Fibroblast of pulmonary artery (primary cell): ENCODE measurements at places on chromosomes 16 and 17.

DNA sequence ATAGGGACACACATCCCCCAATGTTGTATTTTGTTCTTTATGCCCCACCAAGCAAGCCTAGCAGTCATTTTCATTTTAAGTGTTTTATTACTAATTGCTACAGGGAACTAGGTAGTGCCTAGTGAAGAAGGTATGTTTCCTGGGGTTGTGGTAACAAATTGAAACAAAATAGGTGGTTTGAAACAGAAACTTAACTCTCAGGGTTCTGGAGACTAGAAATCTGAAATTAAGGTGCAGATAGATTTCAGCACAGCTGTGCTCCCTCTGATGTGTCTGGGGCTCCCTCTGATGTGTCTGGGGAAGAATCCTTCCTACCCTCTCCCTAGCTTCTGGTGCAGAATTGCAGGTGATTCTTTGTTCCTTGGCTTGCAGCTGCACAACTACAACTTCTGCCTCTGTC lies 390.1 kb downstream of the ZFHX3 start:
- DNase-seq: no peak

DNA sequence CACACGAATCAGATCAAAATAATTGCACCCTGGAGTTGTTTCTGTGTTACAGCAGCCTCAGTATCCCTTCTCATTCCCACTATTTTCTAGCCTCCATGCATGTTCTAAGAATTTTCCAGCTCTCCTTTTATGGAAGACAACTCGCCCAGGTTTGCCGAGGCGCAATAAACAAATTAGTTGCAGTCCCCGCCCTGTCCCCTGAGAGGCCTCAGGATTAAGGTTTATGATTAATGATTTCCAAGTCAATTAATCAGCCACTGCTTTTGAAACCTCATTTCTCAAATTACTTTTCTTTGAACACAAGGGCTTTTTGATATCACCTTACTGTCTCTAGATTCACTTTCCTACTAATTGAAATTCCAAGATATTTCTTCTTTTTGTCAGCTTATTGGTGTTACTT lies 138.3 kb upstream of the HSBP1 start:
- no peak for DNase-seq

DNA sequence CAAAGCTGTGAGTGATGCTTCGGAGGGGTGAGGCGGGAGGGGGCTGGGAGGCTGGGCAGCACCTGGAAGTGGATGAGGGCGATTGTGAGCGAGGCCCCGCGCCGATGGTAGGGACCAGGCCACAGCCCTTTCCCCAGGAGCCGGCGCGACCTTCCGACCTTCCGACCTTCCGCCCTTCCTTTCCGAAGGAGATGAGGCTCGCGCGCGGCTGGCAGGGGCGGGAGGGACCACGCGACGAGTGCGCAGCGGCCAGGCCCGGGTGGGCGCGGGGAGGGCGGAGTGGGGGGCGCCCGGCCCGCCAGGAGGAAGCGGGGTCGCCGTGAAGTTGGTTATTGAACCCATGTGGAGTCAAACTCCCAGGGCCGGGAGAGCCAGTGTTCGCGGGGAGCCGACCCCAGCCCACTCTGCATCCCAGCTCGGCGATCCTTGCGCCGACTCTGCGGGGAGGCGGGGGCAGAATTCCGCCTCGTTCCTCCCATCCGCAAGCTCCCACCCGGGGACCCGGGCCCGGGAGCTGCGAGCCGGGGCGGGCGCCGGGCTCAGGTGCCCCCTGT lies 56.6 kb downstream of the RAP1GAP2 start:
- DNase-seq: no peak

GRCh38 chr16:59198487-59198886 lies 464.4 kb upstream of the GOT2 start:
- DNase-seq: no peak

DNA sequence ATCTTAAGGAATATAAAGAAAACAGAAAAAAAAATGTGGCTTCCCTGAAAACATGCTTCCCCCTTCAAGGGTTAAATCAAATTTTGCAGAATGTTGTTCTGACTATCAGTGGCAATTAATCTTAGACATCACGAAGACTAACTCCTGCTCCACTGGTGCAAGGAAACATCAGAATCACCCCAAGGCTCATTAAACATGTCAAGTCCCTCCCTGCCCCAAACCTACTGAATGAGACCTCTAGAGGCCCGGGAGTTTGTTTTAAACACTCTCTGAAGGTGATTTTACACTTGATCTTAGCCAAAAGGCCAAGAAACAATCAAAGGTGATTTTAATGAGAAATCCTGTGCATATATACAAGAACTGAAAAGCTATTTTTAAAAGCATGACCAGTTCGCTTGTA lies 18.3 kb downstream of the PSME3IP1 start:
- DNase-seq: no peak

DNA sequence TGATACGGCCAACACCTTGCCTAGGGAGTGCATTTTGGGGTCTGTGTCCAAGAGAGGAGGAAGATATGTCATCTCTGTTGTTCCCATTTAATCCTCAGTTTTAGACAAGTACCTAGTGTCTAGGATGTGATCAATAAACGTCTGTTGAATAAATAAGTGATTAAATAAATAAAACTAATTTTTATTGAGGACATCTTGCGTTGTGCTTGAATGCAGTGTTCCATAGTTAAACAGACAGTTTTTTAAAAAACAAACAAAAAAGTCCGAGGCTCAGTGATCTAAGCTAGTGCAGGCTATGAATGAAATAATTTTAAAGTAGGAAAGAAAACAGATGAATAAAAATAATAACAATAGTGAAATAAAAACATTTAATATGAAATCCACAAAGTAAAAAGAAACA lies 283.0 kb upstream of the MAF start:
- DNase-seq: no peak

GRCh38 chr17:44607836-44608690 lies 48.2 kb upstream of the MEIOC start:
- no peak for DNase-seq

DNA sequence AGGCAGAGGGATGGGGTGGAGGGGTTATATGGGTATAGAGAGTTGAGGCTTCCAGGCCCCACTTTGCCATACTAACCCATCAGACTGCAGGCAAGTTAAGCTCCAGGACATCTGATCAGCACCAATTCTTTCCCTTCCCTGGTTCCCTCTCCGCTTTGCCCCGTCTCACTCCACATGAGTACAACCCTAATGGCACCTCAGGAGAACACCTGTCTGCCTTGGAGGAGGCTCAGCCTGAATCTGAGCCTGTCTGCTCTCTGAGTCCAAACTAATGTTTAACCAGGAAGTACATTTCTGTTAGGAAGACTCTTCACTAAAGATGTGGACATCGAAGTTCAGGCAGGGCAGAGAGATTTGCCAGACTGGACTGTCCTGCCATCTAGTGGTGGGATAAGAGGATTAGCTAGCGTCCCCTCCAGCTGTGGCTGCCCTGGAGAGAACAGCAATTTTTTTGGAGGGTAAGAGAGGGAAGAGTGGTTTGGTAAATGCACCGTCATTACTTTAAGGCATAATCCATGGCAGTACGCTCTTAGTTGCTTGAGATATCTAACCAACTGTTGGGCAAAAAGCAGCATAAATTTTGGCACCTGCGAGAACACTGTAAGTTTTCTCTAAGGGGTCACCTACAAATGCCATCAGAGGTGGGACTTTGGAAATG lies 29.2 kb upstream of the LRRC75A start:
- DNase-seq: peak; percentile 94

DNA sequence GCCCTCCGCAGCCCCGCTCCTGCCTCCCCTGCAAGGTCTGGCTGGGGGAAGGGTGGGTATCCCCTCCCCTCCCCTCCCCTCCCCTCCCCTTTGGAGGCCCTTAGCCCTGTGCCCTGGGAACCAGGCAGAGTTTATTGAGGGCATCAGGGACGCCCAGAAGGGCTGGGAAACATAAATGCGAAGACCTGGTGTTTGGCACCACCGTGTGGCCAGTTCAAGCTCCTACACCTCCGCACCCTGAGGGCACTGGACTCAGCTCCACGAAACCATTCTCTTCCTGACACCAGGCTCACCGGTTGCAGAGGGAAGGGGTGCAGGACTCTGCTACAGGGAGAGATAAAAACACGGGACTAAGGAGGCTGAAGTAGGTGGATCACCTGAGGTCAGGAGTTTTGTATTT lies 1.0 kb upstream of the AIPL1 start:
- peak; percentile 76 for DNase-seq

DNA sequence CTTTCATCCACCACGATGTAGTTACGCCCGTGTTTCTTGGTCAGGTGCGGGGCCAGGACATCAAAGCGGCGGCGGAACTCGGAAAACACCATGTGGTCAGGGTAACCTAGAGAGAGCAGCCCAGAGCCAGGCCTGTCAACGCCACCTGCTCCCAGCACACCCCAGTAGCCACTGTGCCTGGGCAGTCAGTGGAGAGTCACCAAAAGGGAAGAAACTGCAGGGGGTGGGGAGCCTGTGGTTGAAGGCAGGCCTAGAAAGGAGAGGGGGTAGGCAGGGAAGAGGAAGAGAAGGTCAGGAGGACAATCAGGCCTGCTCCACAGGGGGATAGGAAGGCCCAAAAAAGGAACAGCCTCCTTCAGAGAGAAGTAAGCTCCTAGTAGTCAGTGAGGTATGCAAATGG lies 64.1 kb downstream of the PIPOX start:
- no peak for DNase-seq

DNA sequence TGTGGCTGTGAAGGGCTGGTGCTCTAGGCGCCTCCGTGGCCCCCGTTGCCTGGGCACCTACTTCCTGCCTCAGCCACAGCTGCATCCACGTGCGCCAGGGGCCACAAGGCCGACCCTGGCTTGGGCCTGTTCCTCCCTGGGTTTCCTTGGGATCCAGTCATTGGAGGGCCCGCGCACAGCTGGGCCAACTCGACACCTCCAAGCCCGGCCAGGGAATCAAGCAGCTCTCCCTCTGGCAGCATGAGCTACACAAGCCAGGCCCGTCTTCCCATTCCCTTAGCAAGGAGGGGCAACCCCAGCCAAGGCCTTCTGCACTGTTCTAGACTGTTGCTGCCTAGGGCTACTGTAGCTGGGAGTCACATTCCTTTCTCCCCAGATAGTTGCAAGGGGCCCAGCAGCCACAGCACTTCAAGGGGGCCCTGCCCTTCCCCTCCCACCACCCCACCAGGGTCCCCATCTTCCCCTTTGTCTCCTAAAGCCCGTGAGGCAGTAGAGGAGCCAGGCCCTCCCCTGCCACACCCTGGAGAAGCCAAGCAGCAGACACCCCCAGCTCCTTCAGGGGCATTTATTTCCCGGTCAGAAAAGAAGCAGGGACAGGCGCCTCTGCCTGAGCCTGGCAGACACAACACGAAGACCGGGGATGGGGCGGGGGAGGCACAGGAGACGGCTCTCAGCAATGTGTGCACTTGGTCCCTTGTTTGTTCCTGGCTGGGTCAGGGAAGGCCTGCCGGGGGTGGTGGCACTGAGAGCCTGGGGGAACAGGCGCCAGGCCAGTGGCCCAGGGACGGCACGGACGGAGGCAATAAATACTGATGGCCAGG lies 3.8 kb downstream of the ARHGDIA start:
- peak; percentile 62 for DNase-seq

GRCh38 chr16:55113210-55113609 lies 182.5 kb downstream of the IRX5 start:
- no peak for DNase-seq

DNA sequence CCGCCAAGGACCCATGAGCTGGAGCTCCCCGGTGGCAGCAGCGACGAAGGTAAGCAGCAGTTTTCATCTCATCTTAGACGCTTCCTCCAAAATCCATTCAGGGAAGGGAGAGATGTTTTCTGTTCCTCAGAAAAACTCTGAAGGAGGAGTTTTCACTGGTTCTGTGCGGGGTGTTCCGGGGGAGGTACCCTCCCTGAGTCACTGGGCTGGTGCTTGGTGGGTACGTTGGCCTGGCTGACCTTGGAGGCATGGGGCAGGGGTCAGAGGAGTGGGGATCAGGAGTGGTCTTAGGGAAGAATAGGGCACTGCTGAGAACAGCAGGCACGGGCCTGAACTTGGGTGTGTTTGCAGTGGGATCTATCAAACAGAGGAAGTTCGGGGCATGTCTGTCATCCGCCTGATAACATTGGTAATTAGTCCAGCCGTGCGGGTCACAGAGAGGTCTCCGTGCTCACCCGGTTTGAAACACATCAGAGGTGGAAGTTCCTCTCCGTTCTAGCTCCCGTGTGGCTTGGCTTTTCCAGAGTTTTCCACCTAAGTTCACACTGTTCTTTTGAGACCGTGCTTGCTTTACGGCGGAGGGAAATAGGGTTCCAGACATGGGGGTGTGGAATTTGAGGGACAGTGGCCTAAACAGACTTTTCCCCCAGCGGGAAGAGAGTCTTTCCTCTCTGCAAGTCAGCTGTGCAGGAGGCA lies 59.6 kb upstream of the CIBAR2 start:
- DNase-seq: no peak

GRCh38 chr17:60524463-60525327 lies 1.3 kb downstream of the APPBP2 start:
- DNase-seq: peak; percentile 26

GRCh38 chr17:58338841-58339754 lies 10.5 kb upstream of the TSPOAP1 start:
- DNase-seq: peak; percentile 60

- DNase-seq: no peak
Observed at GRCh38 chr17:74875155-74875976, 2.6 kb upstream of the FDXR start.

DNA sequence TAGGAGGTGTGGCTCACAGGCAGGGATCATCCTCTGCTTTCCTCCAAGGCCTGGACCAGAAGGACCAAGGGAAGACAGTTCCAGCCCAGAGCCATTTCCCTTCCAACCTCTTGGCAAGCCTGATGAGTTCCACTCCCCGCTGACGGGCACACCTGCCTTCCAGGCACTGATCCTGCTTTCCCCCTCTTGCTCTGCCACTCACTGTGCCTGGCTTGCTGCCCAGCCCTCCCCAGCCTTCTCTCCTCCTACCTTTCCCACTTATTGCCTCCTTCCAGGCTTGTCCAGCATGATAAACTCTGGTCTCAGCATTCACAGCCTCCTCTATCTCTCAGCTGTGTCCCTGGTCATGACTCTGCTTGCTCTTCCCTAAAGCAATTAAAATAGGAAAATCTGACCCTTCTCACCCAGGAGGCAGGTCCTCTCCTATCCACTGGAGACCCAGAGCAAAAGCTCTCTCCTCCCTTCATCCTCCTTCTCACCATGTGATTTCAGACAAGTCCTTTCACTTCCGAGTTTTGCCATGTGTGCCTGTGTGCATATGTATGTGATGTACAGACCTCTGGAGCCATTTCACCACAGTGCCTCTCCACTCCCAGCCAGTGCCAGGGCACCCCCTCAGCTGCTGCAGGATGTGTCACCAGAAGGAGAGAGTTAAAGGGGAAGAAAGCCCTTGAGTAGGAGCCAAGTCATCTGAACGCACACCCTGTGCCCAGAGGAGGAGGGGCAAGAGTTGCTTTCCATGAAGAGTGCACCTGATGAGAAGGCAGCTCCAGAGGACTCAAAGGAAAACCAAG lies 13.4 kb upstream of the TMEM170A start:
- no peak for DNase-seq

GRCh38 chr17:8861495-8862181 lies 5.8 kb downstream of the PIK3R6 start:
- DNase-seq: no peak
